Calu3 (cell line): ENCODE measurements at places on chromosomes 3 and 15.

DNA sequence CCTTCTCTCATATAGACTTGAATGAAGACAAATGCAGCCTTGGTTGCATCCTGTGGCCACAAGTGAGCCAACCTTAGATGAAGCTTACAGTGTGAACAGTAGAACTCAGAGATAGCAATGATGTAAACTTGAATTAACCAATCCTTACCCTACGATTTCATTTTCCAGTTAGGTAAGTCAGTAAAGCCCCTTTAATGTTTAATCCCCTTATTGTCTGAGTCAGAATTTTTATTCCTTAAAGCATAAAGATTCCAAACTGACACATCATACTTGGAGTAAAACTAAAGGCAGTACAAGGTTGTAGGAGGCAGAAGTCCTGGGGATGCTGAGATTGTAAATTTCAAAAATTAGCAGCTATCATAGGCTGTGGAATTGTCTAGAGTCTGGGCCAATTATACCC lies 507.8 kb upstream of the DPH6 start:
- DNase-seq, result no peak

- DNase-seq, result no peak
Observed at GRCh38 chr3:53753518-53754183, 92.6 kb downstream of the CHDH start.

GRCh38 chr3:60147249-60147950 lies 1097.6 kb upstream of the CFAP20DC start:
- no peak for DNase-seq

DNA sequence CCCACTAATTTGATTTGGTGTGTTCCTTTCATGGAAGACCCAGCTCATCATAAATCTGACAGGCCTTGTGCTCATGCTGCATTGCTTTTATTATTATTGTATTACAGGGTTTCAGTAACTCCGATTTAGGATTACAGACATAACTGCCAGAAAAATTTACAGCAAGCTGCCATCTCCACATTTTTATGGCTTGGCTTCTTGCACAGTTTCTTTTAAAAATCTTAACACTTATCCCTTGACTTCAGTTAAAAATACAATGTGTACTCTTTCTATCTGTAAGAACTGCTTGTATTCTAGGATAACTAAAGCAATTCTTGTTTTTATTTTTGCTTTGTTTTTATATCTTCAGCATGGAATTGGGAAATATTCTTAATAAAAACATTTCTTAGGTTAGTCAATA lies 612.2 kb downstream of the DIPK2A start:
- DNase-seq, result no peak

GRCh38 chr3:179037351-179037750 lies 34.3 kb downstream of the ZMAT3 start:
- no peak for DNase-seq

DNA sequence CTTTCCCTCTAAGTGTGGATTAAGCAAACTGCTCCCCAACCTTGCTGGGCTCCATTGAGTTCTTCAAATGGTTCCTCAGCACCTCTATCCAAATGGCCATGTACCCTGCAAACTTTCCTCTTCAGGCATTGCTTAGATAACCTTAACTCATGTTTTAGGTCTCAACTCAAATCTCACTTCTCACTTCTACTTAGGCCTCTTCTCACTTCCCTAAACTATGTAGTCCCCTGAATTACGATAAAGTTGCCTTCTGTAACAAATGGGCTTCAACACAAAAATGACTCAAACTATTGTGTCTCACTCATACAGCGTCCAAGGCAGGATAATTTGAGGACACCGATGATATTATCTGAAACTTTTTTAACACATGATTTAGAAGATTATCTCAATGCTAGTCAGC lies 62.4 kb upstream of the STAC start:
- no peak for DNase-seq

DNA sequence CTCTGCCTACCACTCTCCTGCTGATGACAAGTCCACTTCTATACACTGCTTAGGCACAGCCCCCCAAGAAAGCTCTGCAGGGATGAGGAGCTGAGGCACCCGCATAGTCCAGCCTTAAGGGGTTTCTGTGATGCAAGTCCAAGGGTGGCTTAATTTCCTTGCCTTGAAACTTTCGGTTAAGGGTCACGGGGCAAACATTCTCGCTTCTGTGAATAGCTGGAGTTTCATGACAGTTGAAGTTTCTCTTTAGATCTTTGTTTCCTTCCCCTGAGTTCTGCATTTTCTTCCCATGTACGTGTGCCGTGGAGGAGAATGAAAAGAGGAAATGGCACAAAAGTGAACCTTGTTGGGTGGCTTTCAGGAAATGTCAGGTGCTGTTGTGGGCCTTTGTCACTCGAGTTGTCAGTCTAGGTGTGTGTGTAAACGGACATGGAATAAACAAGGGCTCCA lies 7.0 kb downstream of the GPR160 start:
- DNase-seq, result no peak

- no peak for DNase-seq
Observed at GRCh38 chr15:89526181-89526580, 29.8 kb upstream of the RHCG start.

- DNase-seq, result no peak
Observed at GRCh38 chr3:22996920-22997571, 206.1 kb upstream of the UBE2E2 start.

DNA sequence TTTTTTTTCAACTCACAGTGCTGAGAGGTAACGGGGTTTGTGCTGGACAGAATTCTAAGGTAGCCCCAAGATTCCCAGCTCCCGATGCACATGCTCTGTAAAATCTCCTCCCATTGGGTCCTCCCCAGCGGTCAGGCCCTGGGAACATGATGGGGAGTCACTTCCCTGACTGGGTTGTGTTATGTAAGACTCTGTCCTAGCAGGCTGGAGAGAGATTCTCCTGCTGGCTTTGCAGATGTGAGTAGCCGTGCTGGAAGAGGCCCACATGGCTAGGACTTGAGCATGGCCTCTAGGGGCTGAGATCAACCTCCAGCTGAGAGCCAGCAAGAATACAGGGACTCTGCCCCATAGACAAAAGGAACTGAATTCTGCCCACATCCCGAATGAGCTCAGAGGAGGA lies 83.7 kb upstream of the OXTR start:
- no peak for DNase-seq

- DNase-seq, result no peak
Observed at GRCh38 chr3:47265008-47265407, 17.6 kb downstream of the KIF9 start.

GRCh38 chr3:173986861-173987410 lies 589.4 kb downstream of the NLGN1 start:
- DNase-seq, result no peak

GRCh38 chr15:61935493-61935892 lies 124.8 kb downstream of the VPS13C start:
- DNase-seq, result no peak

DNA sequence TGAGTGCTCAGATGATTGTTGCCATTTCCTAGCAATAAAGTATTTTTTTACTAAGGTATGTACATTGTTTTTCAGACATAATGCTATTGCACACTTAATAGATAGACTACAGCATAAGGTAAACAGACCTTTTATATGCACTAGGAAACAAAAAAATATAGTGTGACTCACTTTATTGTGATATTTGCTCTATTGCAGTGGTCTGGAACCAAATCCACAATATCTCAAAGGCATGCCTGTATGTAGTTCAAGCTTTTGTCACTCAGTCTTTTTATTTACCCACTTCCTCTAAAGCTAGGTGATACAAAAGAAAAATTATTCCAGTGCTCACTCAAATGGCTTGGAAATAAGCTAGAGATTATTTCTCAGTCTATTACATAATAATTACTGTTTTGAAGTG lies 209.9 kb upstream of the VEPH1 start:
- no peak for DNase-seq

DNA sequence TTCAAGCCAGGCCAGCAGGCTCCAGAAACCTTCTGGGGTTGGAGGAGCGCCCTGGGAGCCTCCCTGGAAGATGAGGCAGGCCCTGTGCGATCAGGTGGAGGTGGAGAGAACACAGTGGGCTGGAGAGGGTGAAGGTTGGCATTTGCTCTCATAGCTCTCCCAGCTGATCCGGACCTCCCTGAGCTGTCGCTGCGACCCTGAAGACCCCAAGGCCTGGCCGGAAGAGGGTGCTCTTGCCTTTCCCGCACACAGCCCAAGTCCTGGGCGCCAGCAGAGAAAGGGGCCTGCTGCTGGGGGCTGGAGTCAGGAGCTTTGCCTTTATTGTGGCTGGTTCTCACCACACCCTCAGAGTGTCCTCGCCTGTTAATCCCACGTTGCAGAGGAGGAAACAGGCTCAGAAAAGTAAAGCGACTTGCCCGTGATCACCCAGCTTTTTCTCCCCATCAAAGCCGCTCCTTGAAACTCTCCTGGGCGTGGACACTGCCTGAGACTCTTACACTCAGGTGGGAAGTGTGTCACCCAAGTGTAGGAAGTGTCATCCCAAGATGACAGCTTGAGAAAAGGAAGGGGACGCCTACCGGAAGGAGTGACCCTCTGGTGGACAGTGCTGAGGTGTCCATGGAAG lies 8.6 kb upstream of the RPL29 start:
- DNase-seq, result no peak

GRCh38 chr3:37772773-37773354 lies 88.8 kb upstream of the CTDSPL start:
- DNase-seq, result no peak

DNA sequence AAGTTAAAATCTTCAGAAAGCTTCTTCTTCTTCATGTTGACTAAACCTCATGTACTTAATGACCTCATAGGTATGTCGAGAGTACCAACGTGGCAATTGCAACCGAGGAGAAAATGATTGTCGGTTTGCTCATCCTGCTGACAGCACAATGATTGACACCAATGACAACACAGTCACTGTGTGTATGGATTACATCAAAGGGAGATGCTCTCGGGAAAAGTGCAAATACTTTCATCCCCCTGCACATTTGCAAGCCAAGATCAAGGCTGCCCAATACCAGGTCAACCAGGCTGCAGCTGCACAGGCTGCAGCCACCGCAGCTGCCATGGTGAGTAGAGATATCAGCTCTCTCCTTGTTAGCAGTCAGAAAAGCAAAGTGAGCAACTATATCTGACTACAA lies 176.5 kb downstream of the MBNL1 start:
- DNase-seq, result no peak

GRCh38 chr3:63557912-63558311 lies 94.6 kb upstream of the SNTN start:
- no peak for DNase-seq

DNA sequence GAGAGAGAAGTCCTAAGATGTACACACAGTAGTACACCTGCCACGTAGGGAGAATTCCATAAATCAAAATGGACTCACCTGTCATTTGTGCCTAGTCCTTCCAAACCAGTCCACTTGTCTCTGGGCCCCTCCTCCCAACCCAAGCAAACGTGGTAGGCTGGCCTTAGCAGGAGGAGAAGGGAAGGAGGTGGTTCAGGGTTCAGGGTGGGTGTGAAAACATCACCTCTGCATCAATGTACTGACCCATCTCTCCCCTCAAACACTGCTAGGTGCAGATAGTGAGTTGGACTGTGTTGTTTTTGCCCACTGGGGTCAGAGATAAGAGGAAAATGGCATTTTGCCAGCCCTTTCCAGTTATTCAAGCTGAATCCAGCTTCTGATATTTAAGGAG lies 99.3 kb downstream of the MME start:
- no peak for DNase-seq

DNA sequence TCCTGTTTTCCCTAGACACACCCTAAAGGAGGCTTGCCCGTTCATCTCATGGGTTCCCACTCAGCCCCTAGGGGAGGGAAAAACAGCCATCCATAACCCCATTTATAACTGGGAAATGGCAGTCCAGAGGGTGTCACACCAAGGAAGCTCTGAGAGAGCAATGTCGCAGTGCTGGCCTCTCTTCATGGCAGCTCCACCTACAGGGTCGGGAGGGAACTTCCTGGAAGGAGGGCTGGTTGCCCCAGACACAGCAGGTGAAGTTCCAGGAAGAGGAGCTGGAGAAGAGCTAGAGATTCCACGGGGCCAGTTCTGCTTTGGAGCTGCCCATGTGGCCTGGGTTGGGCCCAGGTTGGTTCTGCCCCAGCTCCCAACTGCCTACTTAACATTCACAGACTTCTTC lies 22.3 kb upstream of the LINGO1 start:
- DNase-seq, result peak; percentile 58

- DNase-seq, result no peak
Observed at GRCh38 chr15:58260205-58260724, 122.1 kb downstream of the AQP9 start.

- no peak for DNase-seq
Observed at GRCh38 chr3:188899881-188900280, 271.9 kb upstream of the TPRG1 start.

- no peak for DNase-seq
Observed at GRCh38 chr3:45711931-45712330, 22.7 kb downstream of the SACM1L start.

GRCh38 chr15:77097248-77097721 lies 26.4 kb upstream of the TSPAN3 start:
- DNase-seq, result no peak

DNA sequence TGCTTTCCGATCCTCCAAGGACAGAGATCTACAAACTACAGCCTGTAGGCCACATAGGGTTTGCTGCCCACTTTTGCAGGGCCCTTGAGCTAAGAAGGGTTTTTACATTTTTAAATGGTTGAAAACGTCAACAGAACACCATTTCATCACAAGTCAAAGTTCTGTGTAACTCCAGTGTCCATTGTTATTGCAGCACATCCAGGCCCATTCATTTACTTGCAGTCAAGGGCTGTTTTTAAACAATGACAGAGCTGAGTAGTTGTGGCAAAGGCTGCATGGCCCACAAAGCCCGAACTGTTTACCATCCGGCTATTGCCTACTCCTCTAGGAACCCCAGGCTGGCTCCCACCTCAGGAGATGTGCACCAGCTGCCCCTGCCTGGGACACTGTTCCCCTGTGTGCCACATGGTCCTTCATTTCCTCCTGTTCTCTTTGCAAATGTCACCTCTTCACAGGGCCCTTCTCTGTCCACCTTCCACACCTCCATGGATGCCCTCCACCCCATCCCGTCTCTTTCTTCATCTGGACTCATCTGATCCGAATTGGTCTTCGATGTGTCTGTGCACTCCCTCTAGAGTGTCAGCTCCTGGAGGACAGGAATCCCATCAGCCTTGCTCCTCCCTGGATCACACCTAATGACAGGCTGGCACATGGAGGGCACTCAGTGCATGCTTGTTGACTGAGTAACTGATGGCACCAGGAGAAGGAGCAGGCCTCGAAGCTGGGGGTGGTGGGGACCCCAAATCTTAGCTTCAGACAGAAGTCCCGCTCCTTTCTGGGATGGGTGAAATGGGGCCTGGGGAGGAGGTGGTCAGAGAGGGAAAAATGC lies 69.5 kb upstream of the IQSEC1 start:
- DNase-seq, result no peak

DNA sequence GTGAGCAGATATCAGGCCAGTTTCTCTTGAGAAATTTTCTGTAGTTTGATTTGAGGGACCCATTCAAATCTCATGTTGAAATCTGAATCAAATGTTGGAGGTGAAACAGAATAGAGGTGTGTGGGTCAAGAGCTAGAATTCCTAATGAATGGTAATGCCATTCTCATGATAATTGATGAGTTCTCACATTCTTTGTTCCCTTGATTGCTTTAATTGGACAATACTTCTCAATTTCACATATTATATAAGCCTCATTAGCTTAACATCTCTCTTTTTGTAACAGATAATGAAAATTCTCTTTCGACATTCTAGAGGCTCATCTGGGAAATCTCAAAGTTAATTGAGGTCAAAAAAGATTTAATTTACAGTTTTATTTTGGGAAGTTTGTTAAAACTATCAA lies 21.9 kb upstream of the OR5H6 start:
- no peak for DNase-seq
